Left lung (tissue), 14 donors: ENCODE measurements at places on chromosomes 13 and 19. TPM values are rescaled to one million over a fixed set of nuclear protein-coding genes. Genes with fewer than 3 reads are reported as not detected.

GRCh38 chr19:10228920-10229319 lies 2.2 kb downstream of the S1PR2 start:
- peak; percentile 60 for DNase-seq

DNA sequence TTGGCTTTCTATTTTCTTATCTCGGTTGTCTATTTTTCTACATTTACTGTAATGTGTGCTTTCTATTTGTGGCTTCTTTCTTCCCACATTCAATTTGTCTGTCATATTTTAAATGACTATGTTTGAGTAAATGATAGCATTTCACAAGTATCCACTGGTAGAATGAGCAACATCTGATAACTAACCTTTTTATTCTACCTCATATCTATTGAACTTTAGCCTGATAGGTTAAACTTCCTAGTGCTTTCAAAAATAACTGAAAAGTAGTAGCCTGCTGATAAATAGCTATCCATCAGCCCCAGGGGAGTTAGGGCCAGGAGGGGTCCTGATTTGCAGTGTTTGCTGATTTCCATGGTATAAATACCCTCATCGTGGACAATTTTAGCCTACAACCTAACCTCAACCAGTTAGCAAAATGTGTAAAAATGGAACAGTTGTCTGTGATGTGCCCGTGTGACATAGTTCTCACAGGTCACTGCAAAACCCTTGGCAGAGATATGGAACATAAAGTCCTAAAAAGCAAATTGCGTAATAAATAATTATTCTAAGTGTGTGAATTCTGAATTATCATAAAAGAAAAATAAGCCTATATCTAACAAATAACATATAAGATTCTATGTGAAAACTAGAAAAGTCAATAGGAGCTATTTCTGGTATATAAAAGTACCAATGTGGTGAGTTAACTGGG lies 32.1 kb downstream of the KCTD12 start:
- no peak for DNase-seq

DNA sequence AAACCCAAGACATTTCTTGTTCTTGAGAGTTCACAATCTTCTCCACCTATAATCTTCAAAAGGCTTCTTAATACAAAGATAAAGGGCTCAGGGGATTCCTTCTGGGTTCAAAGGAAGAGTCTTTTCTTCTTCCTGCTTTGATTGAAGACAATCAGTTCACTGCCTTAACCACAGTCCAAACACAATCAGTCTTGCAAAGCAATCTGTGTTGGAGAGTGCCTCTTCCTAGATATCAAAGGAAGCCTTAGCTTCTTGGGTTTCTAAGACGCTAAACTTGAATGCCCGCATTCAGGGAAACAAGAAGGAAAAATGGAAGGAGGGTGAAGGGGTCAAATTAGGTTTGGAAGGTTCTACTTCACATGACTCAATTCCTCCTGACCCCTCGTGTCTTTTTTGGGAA lies 27.2 kb downstream of the RANBP3 start:
- no peak for DNase-seq

DNA sequence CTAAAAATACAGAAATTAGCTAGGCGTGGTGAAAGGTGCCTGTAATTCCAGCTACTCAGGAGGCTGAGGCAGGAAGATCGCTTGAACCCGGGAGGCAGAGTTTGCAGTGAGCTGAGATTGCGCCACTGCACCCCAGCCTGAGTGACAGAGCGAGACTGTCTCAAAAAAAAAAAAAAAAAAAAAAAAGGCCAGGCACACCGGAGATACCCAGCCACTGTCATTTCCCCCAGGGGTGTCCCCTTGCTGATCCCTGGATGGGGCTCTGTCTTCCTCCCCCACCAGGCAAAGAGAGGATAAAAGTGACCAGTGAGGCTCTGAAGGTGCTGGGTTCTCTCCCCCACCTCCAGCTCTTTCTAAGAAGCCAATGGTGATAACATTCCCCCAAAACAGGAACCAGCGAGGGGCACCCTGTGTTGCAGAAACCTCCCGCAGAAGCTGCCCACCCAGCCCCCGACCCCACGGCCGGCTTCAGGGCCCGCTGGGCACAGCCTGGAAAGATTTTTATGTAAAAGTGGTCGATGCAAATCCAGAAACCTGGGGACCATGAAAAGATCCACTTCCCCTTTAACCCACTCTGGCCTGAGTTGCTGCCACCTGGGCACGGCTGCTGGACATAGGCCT lies 61.4 kb upstream of the KLF2 start:
- DNase-seq, result peak; percentile 54

Gene FFAR2
- 0.79 TPM for polyA plus RNA-seq

Gene LRRC25
- 1.3 TPM for polyA plus RNA-seq
